ENCODE measurements at places on chromosomes 7 and 10.

GRCh38 chr10:21424459-21424861, 101.0 kb downstream of the SKIDA1 start:
- DNase-seq = no peak

GRCh38 chr10:25631471-25631870, 302.6 kb upstream of the MYO3A start:
- DNase-seq = no peak

GRCh38 chr7:117325836-117326235, 3.0 kb upstream of the WNT2 start:
- no peak for DNase-seq

DNA sequence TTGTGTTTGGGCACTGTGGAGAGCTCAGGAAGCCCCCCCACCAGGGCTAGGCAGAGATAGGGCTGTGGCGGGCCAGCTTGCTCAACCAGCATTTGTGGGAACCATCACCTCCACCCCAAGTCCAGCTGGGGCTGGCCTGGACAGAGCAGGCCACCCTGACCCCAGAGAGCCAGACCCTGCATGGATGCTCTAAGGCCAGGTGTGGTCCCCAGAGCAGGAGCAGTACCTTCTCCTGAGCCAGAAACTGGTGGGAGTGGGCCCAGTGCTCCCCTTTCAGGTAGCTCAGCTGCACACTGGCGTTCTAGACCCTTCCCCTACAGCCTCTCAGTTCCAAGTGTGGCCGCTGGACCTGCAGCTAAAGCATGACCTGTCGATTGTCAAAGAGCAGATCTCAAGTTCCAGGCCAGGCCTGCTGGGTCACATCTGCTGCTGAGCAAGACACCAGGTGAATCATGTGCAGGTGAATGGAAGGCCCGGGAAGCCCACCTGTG, 57.2 kb downstream of the RASGEF1A start:
- no peak for DNase-seq

- no peak for DNase-seq
Observed at GRCh38 chr7:39554583-39555165, 11.5 kb upstream of the YAE1 start.

GRCh38 chr7:139023076-139023475, 12.8 kb downstream of the ZC3HAV1L start:
- no peak for DNase-seq

DNA sequence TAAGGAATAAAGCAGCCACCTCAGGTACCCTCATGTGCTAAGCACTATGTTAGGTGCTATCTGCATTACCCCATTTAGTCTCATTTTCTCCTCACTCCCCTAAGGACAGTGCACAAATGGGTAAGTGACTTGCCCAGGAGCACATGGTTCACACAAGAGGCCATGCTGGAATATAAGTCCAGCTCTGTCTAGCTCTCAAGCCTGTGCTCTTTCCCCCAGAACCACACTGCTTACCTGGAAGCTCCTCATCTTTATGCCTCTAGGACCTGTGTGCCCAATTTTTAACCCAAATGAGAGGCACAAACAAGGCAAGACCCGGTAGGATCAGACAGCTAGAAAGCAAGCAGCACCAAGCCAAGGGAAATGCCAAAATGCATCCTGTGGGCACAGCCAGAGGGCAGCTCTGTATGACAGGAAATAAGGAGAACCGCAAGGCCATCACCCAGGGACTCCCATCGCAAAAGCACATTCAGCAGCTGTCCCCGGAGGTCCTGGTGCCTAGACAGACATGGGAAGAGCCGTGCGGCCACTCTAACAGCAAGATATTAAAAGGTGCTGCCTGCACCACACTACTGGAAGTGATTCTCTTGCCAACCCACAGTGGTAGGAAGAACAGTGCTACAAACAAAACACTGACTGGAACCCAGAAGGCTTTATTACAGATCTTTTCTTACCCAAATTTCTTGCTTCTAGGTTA, 88.1 kb downstream of the GSAP start:
- DNase-seq = no peak

DNA sequence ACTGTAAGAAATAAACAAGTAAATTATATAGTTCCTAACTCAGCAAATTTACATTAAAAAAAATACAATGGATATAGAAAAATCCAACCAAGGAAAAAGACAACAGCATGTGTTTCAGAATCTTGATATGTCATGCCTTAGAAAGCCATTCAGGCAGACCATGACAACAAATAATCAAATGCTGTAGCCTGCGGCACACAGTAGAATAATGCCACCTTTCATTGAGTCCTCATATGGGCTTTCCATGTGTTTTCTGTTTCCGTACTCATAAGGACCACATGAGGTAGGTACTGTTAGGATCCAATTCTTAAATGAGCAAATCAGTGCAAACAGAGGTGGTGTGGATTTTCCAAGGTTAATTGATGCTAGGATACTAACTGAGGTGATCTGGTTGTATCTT, 138.6 kb downstream of the CUBN start:
- no peak for DNase-seq

GRCh38 chr10:22321156-22321923, 441 bp downstream of the BMI1 start:
- DNase-seq = peak; percentile 52

GRCh38 chr10:96833220-96834001, 1.3 kb downstream of the LCOR start:
- DNase-seq = no peak

DNA sequence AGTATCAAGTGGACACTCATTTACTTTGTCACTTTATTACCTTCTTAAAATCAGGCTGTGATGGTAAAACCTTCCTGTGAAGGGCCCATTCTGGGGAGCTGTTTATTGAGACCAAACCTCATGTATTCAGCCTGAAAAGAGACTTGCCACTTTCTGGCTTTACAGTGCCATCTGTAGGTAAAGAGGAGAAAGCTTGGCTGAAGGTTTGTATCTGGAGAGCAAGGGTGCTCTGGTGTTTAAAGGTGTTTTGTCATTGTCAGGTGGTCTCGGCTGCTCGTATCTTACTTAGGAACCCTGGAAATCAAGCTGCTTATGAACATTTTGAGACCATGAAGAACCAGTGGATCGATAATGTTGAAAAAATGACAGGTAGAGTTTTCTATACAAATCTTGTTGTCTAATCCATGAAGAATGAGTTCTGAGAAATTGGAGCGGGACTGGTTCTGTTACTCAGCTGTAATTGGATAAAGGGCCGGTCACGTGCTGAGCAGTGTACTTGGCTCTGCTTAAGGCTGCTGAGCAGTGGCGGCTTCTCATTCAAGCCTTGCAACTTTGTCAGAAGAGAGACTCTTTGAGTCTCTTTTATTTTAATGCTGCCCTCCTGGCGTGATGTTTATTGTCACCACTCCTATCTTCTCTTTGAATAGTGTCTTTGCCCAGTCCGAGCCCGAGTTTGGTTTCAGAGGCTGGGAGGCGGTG, 46.9 kb downstream of the AP3M1 start:
- no peak for DNase-seq

- DNase-seq = no peak
Observed at GRCh38 chr10:119406601-119407253, 135.8 kb downstream of the RGS10 start.

DNA sequence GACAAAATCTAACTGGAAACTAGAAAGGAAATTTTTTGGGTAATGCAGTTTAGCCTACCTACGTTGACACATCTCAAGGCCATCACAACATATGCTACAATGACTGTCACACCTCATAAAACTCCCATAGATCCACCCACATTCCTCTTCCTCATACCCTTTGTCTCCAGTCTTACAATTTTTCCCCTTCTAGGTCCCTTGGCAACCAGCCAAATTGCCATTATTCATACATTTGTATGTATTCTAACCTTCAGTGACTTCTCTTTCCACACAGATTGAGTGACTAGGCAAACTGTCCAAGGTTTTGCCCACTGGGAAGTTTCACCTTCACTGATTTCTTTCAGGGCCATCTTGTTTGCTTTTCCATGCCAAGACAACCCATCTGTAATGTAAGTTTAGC, 100.5 kb upstream of the TPK1 start:
- no peak for DNase-seq

GRCh38 chr7:26090927-26091519, 61.0 kb upstream of the NFE2L3 start:
- DNase-seq = no peak

GRCh38 chr10:8444630-8445029, 390.1 kb downstream of the GATA3 start:
- DNase-seq = no peak

DNA sequence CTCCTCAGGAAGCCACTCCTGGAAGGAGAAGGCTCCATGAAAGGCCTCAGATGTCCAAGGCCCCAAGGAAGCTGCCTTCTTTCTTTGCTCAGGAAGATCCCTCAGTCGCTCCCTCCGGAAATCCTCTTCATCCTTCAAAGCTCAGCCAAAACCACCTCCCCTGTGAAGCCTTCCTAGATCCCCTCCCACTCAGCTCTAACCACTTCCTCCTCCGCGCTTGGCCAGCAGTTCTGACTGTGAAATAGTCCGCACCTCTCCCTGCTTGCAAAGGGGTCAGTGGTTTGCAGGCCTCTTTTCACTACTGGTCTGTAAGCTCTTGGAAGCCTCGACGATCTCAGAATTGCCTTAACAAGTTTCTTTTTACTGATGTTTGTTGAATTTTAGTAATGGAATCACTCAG, 23.9 kb downstream of the PYROXD2 start:
- no peak for DNase-seq

DNA sequence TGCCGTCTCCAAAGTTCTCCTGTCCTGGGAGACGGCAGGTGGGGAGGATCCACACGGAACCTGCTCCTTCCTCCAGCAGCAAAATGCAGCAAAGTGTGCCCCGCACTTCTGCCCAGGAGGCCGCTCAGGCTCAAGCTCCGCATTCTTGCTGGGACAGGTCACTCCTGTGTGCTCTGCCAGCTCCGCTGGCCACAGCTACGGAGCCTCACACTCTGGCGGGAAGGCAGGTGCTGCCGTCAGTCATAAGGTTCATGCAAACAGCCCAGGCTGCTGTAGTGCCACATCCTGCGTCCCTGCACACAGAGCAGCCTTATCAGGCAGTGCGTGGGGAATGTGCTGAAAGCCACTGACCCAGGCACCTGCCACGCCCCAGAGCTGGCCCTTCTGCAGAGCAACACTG, 22.4 kb downstream of the ADGRA1 start:
- no peak for DNase-seq

GRCh38 chr7:7529328-7529727, 6.3 kb downstream of the COL28A1 start:
- no peak for DNase-seq

DNA sequence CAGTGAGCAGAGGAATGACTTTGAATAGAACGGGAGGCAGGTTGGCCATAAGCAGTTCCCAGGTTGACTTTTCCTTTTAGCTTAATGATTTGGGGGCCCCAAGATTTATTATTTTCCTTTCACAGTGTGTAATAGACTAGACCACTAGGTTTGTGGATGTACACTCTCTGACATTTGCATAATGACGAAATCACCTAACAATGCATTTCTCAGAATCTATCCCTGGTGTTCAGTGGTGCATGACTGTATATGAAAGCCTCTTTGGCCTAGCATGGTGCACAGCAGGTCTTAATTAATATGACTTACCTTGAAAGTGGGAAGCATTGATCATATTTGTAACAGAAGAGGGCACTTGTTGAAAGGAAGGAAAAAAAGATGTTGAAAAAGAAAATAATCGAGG, 761.9 kb downstream of the TYW1 start:
- no peak for DNase-seq

DNA sequence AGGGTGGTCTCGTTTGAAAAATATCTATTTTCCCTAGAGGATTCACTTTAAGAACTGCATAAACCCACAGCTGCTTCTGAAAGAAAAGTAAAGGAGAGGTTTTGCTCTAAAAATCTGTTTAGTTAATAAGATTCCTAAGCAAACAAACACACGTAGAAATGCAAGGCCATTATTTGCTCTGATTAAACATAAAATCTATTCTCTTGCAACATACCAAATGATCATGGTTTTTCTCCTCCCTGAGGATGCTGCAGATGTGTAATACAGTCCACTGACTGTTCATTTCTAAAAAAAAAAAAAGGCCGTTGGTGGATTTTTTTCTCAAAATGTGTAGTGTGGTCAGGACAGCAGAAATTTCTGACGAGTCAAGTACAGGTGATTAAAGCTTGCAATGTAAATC, 98.6 kb downstream of the BUB3 start:
- no peak for DNase-seq

GRCh38 chr7:47885309-47885986, 62.8 kb downstream of the PKD1L1 start:
- DNase-seq = no peak

GRCh38 chr10:6062101-6062771, at the start of gene IL2RA:
Gene IL2RA (minus strand): TSS chr10:6062367. CDS start chr10:6062151, 216 bp downstream.
- DNase-seq = peak; percentile 61

GRCh38 chr10:34845070-34845469, 30.0 kb upstream of the PARD3 start:
- DNase-seq = no peak

GRCh38 chr7:30026229-30027064, at the start of gene FKBP14:
Gene FKBP14 (minus strand): TSS chr7:30026702. CDS start chr7:30026508, 194 bp downstream.
- peak; percentile 85 for DNase-seq

DNA sequence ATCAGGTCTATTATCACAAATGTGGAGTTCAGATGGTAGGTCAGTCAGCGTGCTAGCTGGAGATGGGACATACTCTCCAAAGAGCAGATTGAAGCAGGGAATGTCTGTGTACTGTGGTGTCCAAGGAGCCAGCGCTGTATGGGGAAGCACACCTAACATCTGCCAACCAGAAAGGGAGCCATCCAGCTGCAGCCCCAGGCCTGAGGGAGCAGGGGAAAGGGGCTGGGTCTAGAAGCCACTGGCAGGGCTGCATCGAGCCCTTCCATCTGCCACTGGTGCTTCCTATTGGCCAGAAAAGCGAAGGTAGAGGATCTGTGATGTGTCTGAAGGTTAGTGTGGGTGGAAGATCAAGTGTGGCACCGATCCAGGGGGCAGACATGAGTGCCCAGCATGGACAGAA, 8.0 kb upstream of the RAMP3 start:
- DNase-seq = no peak

DNA sequence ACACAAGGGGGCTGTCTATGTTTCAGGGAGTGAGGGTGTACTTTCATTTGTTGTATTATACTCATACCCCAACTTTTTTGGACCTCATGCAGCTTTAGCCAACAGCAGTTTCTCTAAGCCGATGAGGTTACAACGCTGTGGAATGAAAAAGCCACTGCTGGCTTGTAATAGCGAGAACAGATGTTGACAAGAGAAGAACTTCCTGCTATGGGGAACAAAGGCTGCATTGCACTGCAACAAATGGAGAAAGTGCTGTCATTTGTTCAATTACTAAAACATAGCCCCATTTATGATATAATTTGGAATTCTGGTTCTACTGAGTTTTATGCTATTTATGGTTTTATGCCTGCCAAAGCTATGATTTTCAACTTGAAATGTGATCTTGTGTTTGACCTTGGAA, 104.2 kb upstream of the TMEM72 start:
- DNase-seq = no peak

- no peak for DNase-seq
Observed at GRCh38 chr7:133545618-133546017, 292.7 kb downstream of the EXOC4 start.

- DNase-seq = no peak
Observed at GRCh38 chr7:107079212-107079940, 34.9 kb downstream of the PRKAR2B start.

DNA sequence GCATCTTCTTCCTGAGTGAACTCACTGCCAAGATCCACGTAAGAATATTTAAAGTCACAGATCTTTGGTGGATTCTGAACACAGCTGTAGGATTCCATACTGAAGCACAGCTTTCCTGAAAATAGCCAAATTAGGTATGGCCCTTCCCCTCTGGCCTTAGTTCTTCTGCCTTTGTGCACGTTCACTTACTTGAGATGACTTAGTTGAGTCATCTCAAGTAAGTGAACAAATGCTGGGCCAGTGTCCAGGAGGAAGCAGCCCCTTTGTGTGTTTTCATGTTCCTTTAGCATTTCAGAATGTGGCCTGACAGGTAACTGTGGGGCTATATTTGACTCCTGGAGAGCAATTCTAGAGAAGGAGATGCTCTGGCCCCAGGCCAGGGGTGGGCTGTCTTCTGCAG, 51.5 kb downstream of the CCNY start:
- DNase-seq = no peak

- DNase-seq = no peak
Observed at GRCh38 chr7:81501220-81501619, 268.6 kb downstream of the HGF start.
